ENCODE measurements at places on chromosomes 12 and 14.
A peak's percentile ranks its signal among the peaks of the same experiment; 100 is the strongest.

- DNase-seq = no peak
Observed at GRCh38 chr12:2324387-2324786, 271.6 kb downstream of the CACNA1C start.

GRCh38 chr14:79871136-79871535 lies 340.2 kb downstream of the DIO2 start:
- DNase-seq = no peak

- no peak for DNase-seq
Observed at GRCh38 chr14:64581363-64581762, 31.6 kb downstream of the PPP1R36 start.

DNA sequence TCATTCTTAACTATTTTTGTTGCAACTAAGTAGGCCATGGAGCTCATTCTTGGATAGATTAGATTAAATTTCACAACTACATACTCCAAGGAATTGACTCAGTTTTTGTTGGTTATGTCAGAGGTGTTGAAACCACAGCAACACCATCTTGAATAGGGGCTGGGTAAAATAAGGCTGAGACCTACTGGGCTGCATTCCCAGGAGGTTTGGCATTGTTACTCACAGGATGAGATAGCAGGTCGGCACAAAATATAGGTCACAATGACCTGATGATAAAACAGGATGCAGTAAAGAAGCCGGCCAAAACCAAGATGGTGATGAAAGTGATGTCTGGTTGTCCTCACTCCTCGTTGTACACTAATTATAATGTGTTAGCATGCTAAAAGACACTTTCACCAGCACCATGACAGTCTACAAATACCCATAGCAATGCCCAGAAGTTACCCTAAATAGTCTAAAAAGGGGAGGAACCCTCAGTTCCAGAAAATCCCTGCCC lies 20.9 kb downstream of the DMAC2L start:
- peak; percentile 20 for DNase-seq

- DNase-seq = no peak
Observed at GRCh38 chr12:132954471-132955048, 1.5 kb downstream of the ZNF605 start.

DNA sequence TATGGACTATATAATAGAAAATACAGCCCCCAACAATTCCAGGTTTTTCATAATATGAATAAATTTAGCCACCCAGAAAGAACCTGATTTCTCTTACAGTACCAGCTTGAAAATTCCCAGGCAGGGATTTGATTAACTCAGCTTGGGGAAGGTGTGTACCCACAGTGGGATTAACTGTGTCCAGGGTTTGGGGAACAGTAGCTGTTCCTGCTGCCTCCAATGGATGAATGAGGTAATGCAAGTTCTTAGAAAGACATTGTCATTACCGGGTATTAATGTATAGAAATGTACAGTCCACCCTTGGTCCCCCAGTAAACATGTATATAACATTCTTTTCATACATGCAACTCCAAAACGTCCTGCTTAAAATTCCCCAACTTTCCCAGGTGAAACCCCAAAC lies 115.6 kb downstream of the LRIG3 start:
- DNase-seq = peak; percentile 56

DNA sequence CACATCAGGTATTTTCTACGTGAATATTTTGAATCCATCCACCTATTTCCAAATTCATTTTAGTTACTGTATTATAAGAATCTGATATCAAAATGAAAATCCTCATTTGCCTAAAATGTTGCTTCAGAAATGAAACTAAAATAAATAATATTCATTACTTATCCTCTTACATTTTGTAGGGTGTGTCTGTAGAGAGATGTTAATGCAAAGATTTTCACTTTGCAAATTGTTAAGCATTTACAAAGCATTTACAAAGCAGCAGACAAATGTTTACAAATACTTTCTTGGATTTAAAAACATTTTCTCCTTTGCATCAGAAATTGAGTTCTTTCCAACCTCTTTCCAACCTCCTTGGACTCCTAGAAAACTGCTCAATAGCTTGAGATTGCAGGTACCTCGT lies 360.0 kb upstream of the DCN start:
- no peak for DNase-seq

DNA sequence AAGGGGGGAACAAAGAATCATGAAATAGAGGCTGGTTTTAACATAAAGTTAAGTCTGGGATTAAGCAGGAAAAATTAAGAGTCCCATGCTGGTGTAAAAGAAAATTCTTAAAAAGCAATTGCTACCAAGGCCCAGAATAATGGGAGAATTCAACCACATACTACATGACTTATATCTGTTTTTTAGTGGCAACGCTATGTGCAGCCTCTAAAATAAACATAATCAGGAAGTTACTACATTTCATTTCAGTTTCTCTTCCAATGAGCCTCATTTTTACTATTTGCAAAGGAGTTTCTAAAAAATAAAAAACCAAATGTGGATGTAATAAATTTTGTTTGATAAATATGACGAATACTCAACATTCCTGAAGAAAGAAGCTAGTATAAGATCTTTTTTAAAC lies 58.1 kb downstream of the CPNE8 start:
- DNase-seq = no peak

- DNase-seq = no peak
Observed at GRCh38 chr12:124855275-124855957, 8.2 kb downstream of the SCARB1 start.

- no peak for DNase-seq
Observed at GRCh38 chr14:55803873-55804553, 224.0 kb downstream of the KTN1 start.

- DNase-seq = no peak
Observed at GRCh38 chr12:80293347-80293746, 150.7 kb upstream of the PTPRQ start.

GRCh38 chr14:71415404-71415690 lies 508.1 kb downstream of the PCNX1 start:
- no peak for DNase-seq

DNA sequence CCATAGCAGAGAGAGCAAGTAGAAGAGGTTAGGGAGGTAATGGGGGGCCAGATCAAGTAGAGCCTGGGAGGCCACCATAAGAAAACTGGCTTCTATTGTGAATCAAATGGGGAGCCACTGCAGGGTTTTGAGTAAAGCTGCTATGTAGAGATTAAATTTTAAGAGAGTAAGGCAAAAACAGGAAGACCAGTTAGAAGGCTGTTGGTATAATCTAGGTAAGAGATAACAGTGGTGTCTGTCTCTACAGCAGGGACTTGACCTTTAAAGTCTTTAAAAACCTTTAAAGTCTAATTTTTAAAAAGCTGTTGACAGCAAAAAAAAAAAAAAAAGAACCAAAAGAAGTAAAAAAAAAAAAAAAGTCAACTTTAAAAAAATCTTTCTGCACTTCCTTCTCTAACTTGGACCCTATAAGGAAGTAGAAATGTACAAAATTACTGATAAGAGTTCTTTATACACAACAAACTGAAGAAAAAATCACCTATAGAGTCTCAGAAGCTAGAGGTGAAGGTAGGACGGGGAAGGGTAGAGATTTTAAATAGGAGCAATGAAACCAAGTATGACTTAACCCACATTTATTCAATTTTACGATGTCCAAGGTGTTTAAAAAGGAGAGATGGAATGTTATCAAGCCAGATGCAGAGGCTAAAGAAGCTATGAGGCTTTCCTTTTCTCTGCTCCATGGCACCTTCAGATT lies 26.1 kb downstream of the SGPP1 start:
- DNase-seq = no peak
